ENCODE measurements at places on chromosomes 4 and X.

DNA sequence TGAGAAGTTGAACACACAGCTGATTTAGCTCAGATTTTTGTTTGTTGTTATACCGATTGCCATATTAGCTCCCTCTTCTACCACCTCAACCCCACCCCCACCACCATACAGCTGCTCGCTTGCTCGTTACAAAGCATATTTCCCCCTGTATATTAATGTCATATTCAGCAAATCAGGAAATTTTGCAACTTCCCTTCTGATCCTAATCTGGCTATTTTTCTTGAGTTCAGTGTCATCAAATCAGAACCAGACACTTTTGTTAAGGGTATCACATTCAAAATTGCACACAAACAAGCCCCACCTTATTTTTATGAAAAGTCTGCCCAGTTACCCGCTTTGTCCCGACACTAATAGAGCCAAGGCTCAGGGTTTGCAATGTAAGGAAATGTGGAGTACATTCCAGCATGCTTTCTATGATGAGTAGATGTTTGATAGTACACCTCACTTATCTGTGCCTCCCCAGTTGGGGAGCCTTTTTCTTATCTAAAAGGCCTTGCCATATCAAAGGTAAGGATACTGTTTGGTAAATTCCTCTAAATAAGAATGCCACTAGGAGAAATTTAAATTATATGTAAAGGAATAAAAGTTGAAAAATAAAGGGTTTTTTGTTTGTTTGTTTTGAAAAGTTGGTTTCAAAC lies 212.2 kb downstream of the CBR4 start:
- no peak for DNase-seq

GRCh38 chrX:38563030-38563429 lies 1.7 kb downstream of the TSPAN7 start:
- no peak for DNase-seq

GRCh38 chrX:68686097-68686977 lies 38.9 kb downstream of the STARD8 start:
- DNase-seq = no peak

- no peak for DNase-seq
Measured at GRCh38 chrX:7159149-7159861, 11.4 kb upstream of the PUDP start.

GRCh38 chr4:797066-797465 lies 28.9 kb downstream of the CPLX1 start:
- no peak for DNase-seq

DNA sequence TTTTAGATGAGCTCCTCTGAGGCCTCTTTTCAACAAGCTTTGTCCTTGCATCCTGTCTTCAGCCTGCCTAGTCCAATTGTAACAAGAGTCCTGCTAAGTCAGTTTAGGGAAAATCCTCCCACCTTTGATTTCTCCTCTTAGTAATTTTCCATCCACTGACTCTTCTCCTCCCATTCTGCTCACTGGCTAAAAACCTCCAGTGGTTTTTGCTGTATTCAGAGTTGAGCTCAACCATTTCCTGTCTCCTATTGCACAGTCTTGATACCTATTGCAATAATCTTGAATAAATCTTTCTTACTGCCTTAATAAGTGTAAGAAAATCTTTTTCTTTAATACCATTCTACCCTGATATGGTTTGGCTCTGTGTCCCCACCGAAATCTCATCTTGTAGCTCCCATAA lies 117.8 kb upstream of the ENPP6 start:
- no peak for DNase-seq

DNA sequence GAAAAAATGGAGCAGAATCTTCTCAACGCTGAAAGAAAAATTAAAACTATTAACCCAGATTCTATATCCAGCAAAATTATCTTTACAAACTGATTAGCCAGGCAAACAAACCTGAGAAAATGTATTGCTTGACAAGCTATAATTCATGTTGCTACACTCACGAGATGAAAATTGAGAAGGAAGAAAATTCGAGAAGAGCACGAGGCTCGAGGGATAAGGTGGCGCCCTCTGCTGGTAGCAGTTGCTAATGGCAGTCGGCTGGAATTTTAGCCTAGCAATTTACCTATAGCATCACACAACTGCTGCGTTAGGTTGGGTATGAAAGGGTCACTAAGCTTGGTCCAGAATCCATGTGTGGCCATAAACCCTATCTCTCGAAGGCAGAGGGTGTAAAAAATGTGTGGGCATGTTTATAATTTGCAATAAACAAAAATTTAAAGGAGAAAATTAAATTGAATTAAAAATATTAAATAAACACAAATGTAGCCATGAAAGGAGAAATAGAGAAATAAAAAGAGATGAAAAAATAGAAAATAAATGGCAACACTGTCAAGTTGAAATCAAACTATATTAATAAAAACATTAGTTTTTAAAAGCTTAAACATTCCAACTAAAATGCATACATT lies 126.6 kb downstream of the PPP4R3C start:
- peak; percentile 5 for DNase-seq

DNA sequence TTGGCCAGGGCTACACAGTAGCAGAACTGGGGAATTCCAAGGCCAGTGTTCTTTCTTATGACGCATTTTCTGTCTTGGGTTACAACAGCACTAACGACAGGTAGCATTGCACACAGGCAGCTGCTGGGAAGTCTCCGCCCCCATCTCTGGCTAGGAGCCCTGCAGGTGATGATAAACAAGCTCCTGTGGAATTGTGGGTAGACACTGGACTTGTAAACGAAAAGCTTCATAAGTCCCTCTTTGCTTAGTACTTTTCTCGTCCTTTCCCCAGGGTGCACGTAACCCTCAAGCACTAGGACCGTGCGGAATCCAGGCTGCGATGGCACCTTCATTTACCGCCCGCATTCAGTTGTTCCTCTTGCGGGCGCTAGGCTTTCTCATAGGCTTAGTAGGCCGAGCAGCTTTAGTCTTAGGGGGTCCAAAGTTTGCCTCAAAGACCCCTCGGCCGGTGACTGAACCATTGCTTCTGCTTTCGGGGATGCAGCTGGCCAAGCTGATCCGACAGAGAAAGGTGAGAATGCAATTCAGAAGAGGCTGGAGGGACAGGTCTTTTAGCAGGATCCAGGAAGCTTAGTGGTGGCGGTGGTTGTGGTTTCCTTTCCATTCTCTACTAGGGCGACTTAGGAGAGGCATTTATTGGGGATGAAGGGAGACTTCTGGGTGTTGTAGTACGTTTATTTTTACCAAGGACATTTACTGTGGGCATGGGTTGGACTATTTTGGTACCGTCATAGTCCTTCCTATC lies at the start of gene FAAH2:
FAAH2 (plus strand) TSS at position 200 of the 745 bp plus-strand sequence; CDS start at position 320, 120 bp downstream.
- DNase-seq = no peak

GRCh38 chr4:157052429-157053040 lies 23.4 kb upstream of the GLRB start:
- DNase-seq = no peak

DNA sequence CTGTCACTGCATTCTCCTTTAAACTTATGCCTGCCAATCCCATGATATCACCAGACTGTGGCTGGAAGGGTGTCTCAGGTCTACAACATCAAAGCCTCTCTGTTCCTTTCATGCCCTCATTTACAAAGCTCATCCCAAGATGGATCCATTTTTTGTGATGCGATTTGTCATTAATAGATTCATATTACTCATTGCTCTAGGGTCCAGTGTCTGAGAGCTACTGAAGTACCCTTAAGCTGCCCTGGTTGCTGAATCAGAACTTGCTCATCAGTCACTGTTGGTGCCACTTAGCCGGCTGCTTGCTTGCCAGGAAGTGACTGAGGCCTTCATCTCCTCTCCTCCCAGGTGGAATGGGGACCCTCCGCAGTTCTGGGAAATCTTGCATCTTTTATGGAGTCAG lies 395.5 kb upstream of the BOD1L1 start:
- DNase-seq = no peak

DNA sequence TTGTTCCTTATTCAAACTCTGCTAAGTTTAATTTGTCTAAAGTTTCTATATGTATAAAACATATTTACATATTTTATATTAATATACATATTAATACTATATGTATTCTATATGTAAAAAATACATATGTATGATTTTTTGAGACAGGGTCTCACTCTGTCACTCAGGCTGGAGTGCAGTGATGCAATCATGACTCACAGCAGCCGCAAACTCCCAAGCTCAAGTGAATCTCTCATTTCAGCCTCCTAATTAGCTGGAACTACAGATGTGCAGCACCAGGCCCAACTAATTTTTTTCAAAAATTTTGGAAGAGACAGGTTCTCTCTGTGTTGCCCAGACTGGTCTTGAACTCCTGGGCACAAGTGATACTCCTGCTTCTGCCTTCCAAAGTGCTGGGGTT lies 684.9 kb downstream of the TRAM1L1 start:
- DNase-seq = no peak

- no peak for DNase-seq
Measured at GRCh38 chr4:39635023-39635422, 3.6 kb downstream of the SMIM14 start.

DNA sequence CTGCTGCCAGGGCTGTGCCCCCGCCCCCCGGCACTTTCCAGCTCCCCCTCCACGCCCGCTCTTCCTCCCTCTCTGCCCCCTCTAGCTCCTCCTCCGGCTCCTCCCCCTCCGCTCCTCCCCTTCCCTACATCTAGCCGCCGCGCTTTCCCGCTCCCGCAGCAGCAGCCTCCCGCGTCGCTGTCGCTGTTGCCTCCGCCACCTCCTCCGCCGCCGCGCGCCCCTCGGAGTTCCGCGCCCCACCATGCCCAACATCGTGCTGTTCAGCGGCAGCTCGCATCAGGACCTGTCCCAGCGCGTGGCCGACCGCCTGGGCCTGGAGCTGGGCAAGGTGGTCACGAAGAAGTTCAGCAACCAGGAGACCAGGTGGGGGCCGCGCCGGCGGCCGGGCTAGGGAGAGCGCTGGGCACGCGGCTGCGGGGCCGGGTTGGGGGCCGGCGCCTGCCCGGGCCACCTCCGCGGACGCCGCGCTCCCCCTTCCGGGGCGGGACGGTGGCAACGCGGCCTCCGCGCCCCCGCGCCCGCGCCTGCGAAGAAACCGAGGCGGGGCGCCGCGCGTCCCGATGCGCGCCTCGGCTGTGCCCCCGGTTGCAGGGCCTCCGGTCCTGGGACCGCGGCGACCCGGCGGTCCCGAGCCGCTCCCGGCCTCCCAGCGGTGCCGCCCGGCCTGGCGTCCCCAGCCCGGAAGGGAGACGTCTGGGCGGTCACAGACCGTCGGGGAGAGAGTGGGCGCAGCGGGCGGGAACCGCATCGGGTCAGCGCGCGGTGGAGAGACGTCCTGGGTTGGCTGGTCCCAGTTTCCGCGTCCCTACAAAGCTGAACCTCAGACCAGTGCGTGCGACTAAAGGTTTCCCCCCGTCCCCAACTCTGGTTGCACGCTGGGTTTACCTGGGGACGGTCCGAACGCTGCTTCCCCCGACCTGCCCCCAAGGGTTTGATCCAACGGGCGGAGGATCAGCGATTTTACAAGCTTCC lies at the start of gene PRPS2:
PRPS2 (plus strand) TSS at position 156 of the 972 bp plus-strand sequence; CDS start at position 242, 86 bp downstream.
- no peak for DNase-seq

- no peak for DNase-seq
Measured at GRCh38 chr4:24894846-24895245, 18.0 kb downstream of the CCDC149 start.

GRCh38 chrX:133598601-133599335 lies 183.5 kb upstream of the GPC4 start:
- no peak for DNase-seq

GRCh38 chr4:155376387-155377268 lies at the start of gene MAP9:
MAP9 (minus strand) TSS chr4:155376965; CDS start chr4:155375850, 1,115 bp downstream.
- DNase-seq = peak; percentile 91

DNA sequence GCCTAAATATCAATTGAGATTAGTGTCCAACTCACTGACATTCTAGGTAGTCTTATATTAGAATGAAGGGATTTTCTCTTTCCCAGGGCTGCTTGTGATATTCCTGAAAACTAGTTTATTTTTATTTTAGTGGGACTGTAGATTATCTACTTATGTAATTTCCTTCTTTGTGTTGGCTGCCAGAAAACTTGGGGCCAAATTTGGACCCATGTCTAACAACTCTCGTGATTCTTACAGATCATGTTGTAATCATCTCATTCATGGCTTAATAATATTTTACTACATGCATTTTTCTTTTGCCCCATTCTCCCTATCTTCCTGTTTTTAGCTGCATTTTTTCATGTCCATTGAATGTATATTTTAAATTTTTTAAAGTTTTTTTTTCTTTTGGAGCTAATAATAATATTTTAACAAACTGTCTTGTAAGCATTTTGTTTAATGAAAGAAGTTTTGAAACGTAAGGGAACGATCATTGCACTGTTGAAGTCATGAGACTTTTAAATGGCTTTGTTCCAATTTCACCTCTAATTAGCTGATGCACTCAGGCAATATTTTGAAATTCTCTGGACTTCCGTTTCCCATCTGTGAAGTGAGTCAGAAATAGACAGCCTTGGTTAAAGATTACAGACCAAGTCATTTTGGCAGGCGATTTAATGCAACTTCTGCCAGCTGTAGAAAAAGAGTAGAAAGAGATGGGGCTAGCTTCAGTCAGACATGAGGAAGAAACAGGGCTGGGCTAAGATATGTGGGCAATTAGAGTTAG lies 14.3 kb upstream of the TDO2 start:
- DNase-seq = no peak

DNA sequence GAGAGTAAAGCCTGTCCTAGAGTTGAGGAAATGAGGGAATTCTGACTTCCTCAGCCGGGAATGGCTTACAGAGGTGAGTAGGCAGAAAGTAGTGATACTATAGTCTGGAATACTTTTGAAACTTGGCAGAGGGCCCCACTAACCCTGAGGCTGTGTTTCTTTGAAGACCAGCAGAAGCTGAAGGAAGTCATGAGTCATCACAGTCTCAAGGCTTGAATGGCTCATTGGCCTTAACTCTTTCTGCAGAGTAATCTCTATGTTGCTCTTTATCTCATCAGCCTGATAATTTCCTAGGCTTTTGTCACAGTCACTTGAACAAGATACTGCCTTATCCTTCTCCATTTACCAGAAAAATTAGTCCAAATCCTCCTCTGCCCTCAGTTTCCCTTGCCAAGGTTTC lies 80.8 kb downstream of the ANKRD50 start:
- peak; percentile 12 for DNase-seq

- DNase-seq = no peak
Measured at GRCh38 chrX:114508756-114509155, 75.1 kb upstream of the HTR2C start.

- no peak for DNase-seq
Measured at GRCh38 chrX:135432881-135433521, 11.3 kb downstream of the SMIM10L2A start.

DNA sequence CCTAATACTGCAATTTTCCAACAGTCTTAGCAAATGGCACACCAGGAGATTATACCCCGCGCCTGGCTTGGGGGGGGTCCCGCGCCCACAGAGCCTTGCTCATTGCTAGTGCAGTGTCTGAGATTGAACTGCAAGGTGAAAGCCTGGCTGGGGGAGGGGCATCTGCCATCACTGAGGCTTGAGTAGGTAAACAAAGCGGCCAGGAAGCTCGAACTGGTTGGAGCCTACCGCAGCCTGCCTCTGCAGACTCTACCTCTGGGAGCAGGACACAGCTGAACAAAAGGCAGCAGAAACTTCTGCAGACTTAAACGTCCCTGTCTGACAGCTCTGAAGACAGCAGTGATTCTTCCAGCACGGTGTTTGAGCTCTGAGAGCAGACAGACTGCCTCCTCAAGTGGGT lies 172.8 kb upstream of the NAP1L5 start:
- DNase-seq = no peak

- no peak for DNase-seq
Measured at GRCh38 chr4:10670321-10670720, 14.2 kb downstream of the CLNK start.
